Epithelial cell of esophagus (primary cell): ENCODE measurements at places on chromosomes 6 and 20.

DNA sequence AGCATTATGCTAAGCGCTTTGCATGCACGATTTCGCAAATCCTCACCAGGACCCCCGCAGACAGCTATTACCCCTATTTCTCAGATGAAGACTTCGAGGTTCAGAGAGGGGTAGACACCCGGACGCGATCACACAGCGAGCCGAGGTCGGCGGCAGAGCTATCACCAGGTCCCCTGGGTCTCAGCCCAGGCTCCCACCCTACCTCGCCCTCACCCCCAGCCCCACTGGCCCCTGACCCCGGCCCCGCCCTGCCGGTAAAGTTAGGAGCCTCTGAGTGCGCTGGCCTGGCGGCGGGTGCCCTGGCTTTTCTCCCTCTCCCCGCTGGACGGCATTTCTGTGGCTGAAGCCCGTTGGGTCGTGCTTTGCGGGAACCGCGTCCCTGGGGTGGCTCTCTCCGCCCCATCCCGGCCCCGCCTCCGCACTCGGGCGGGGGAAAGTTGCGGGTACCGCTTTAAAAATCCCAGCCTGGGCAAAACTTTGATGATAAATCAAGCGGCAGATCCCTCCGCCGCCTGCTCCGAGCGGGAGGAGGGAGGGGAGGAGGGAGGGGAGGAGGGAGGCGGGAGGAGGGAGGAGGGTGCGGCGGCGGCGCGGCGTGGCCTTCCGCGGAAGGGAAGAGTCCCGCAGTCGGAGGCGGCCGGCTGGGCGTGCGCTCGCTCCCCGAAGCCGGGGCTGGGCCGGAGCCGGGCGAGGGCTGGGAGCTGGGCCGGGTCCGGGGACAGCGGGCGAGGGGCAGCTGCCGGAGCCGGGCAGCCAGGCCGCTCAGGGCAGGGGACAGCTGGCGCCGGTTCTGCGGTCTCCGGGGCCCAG lies at the start of gene VSTM2L:
TSS of gene VSTM2L (plus strand) at position 624 of the 810 bp plus-strand sequence. CDS start 224 bp downstream, outside the sequence.
- peak; percentile 74 for DNase-seq

DNA sequence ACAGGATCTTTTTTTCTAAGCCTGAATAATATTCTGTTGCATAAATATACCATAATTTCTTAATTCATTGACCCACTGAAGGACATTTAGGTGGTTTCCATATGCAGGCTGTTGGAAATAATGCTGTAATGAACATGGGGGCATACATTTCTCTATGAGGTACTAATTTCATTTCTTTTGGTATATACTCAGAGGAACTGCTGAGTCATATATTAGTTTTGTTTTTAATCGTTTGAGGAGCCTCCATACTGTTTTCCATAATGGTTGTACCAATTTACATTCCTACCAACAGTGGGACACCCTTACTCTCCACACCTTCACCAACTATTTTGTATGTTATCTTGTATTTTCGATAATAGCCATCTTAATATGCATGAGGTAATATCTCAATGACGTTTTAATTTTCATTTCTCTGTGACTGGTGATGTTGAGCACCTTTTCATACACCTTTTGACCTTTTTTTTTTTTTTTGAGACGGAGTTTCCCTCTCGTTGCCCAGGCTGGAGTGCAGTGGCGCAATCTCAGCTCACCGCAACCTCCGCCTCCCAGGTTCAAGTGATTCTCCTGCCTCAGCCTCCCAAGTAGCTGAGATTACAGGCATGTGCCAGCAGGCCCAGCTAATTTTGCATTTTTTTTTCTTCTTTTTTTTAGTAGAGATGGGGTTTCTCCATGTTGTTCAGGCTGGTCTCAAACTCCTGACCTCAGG lies 187.4 kb downstream of the RNGTT start:
- no peak for DNase-seq

GRCh38 chr6:105077596-105078385 lies 102.0 kb downstream of the POPDC3 start:
- peak; percentile 63 for DNase-seq

GRCh38 chr6:131065112-131065823 lies 2.2 kb upstream of the EPB41L2 start:
- peak; percentile 40 for DNase-seq

DNA sequence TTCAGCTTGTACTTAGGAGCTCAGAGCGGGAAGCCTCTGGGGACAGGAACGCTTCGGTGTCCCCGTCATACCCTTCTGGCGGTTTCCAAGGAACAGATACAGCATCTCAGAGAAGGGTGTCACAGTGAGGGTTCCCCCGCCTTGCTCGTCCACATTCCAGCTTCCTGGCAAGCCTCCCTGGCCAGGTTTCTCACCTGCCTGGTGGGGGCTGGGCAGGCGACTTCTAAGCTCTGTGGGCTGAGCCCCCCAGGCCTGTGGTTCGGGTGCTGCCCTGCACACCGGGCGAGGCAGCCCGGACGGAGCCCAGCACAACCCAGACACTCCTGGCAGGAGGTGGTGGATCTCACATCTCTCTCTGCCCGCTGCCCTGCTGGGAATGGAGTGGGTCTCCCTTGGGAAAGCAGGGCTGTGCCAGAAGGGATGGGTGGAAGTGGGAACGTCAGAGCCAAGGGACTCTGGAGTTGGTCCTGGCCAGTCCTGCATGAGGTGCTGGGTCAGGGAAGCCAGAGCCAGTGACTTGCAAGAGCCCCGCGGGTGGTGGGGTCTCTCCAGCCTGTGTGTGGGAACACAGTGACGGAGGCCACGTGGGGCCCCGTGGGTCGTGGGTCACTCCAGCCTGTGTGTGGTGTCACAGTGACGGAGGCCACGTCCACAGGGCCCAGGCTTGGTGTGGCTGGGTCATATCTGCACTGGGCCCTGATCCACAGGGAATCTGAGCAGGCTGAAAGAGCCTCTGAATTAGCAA lies 47.7 kb upstream of the SMOC2 start:
- DNase-seq = no peak

DNA sequence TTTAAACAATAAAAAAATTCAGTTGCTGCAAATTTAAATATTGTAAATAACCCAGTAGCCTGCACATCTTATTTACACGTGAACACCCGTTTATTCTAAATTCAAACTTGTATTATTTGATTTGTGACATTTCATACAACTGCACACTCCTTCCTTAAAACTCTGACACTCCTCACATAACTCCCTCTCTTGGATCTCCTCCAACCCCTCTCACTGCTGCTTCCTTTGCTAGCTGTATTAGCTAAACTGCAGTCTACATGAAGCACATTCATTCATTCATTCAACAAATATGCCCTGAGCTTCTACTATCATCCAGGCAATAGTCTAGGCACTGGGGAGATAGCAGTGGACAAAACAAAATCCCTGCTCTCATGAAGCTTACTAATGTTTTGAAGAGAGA lies 47.0 kb downstream of the FBXL4 start:
- DNase-seq = no peak

GRCh38 chr6:90610751-90611542 lies 24.1 kb upstream of the MAP3K7 start:
- peak; percentile 32 for DNase-seq

- DNase-seq = no peak
Observed at GRCh38 chr6:168601111-168601510, 160.1 kb downstream of the SMOC2 start.

- DNase-seq = no peak
Observed at GRCh38 chr6:124420116-124420840, 542.0 kb upstream of the RNF217 start.

DNA sequence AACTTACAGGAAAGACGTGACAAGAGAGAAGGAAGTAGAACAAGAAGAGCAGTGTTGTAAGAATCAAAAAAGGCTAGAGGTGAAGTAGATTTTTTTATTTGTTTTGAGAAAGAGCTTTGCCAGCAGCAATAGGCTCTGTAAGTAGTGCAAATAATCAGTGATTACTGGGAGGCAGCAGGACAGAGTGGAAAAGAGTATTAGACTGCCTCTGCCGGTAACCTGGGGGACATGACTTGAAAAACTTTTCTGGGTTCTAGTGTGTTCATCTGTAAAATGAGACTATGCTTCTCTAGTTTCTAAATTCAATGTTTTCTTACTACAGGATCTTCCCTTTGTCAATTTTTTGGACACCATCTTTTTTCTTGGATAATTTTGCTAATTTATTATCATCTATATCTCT lies 5.8 kb upstream of the IRAK1BP1 start:
- DNase-seq = peak; percentile 8

DNA sequence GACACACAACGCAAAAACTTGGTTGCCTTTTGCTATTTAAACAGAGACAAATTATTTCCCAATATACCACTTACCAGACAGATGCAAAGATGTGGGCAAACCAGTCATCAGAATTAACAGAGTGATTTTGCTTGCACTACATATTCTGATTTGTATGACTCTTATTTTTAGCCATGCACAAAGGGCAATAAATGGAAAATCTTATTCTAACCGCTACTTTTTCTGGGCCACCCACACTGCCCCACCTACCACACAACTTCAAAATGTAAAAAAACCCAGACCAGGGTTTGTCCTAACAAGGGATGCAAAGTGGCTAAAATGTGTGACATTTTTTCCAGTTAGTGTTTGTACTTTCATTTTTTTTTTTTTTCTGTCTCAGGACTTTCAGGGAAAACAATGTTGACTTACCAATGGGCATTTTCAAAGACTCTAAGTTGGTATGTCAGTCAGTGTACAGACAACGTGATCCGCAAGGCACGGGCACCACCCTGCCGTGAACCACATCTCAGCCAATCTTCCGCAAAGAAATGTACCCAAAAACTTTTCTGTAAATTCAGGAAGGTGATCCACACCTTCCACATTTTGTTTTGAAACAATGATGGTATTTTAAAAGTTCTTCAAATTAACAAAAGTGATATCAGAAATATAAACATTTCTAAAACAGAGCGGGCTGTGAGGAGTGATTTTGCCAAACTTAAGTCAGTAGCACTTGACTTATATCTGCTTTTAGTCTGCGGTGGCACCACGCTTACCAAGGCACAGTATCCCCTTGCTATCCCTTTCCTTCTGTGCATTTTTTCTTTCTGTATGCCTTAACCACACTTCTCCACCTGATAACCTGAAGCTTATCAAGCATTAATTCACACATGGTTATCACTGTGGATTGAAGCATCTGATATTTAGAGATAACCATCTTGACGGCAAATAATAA lies 185.6 kb downstream of the GJA10 start:
- DNase-seq = no peak

DNA sequence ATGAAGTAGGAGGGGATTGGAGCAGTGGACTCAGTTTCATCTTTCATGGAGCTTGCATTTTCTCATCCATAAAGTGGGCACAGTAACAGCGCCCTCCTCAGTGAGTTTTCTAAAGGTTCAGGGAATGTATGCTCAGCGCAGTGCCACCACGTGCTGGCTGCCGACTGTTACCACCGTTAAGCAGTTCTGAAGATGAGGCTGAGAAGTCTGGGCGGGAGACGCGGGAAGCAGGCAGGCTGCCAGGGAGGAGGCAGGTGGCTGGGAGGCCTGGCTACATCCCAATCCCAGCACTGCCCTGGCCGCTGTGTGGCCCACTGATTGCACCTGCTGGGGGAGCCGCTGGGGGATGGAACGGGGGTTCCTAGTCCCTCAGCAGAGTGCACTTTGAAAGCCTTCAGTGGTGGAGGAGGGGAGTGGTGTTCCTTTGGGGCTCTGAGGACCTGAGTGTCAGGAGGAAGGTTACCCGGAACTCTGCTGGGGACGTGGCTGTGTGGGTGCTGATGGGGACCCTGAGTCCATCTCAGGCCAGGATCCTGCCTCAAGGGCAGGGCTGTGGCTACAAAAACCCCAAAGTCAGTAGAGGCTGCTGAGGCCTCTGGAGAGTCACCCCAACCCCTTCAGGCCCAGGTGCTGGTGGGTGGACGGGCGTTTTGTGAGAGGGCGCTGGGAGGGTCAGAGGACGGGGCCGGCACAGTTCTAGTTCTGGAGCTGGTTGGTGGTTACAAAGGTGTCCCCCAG lies 28.0 kb upstream of the PHACTR3 start:
- no peak for DNase-seq

- DNase-seq = peak; percentile 78
Observed at GRCh38 chr6:5670811-5671561, 335.7 kb downstream of the NRN1 start.

- DNase-seq = no peak
Observed at GRCh38 chr20:22303523-22303922, 280.8 kb downstream of the FOXA2 start.

DNA sequence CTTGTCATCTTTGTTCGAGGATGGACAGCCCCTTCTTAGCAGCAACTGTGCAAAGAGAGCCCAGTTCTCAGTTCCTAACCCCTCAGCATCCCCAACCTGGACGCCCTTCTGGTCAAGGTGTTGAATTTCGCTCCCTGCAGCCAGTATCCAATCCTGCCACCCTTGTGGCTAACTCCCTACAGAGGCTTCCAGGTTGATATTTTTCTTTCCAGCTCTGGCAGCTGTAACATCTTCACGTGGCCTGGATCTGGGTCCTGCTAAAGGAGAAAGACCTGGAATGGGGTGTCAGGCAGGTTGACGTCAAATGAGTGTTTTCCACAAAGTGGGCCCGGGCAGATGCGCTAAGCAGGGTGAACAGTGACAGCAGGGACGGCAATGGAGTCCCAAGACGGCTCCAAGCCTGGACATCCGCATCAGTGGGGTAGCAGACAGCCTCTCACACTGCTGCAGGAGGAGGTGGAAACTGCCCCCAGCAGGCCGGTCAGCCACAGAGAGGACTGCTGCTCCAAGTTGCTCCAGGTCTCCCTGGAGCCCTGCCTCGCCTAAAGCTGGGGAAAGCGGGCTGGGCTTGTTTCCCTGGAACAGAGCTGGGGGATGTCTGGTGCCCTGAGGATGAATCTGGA lies 1.0 kb upstream of the YTHDF1 start:
- no peak for DNase-seq

DNA sequence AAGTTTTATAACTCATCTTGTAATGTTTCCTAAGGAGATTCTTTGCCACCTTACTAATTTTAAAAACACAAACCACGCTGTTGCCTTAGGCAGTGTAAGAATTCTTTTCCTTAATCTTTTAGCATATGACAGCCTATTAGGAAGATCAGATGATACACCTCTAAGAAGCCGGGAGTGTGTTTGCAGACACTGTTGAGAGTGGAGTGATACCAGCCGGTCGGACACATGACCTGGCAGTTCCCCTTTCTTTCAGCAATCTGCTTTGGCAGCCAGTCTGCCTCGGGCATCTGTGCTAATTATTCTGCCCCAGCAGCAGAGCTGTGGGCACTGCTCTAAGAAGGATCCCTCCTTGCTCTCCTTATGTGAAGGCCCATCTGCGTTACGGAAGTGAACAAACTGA lies 50.9 kb downstream of the PLCB4 start:
- DNase-seq = peak; percentile 94

DNA sequence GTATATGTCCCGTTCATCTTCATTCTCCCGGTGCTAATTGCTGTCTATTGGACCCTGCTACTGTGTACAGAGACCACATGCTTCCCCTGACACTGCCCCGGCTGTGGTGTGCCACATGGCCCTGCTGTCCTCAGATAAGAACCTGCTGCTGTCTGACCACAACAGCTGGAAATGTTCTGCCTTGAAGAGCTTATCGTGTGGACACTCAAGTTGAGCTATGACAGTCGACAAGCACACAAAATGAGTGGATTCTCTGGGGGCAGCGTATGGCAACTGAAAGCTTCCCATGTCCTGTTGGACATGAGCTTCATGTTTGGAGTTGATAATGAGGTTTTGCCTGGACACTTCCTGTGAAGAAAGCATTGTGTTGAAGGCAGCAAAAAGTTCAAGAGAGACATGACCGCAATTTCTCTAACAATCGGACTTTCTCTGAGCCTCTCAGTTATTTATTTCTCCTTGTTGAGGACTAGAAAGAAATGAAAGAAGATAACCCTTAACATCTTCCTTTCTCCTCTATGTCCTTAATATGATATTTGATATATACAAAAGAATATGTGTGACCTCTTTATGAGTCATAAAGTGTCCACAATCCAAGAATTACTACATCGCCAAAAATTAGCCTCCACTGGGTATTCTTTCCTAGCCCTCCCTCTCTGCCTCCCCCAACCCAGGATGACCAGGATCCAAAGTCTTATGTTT lies 187.1 kb upstream of the TCF21 start:
- no peak for DNase-seq

GRCh38 chr6:130162421-130162820 lies 60.3 kb downstream of the SAMD3 start:
- DNase-seq = no peak
